ENCODE measurements at places on chromosomes 5 and 9.

DNA sequence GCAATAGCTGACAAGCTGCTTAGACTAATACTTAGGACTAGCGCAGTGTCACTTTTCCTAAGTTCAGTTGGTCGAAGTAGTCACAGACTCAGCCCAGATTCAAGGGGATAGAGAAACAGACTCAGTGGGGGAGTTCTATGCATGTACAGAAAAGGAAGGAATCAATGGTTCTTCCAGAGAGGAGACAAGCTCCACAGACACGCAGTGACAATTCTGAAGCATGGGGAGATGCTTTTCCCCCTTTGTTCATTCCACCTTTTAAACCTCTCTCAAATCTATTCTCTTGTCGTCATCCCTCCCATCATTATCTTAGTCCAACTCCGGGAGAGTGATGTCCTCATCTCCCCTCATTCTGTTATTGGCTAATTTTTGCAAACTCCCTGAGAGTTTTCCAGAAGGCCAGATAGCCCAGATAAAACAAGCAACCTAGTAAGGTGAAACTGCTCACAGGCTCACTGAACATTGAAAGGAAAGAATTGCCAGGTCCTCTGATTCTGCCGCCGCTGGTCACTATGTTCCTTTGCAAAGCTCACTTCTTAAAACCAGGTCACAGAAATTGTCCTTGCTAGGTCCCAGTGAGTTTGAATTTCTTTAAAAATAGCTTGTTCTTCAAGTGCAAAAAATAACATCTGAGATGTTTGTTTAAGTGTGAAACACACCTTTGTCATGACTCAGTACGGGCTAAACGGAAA is 13.4 kb upstream of the STRBP start:
- DNase-seq, result no peak

- DNase-seq, result no peak
Measured at GRCh38 chr5:51968756-51969155, 585.5 kb downstream of the ISL1 start.

DNA sequence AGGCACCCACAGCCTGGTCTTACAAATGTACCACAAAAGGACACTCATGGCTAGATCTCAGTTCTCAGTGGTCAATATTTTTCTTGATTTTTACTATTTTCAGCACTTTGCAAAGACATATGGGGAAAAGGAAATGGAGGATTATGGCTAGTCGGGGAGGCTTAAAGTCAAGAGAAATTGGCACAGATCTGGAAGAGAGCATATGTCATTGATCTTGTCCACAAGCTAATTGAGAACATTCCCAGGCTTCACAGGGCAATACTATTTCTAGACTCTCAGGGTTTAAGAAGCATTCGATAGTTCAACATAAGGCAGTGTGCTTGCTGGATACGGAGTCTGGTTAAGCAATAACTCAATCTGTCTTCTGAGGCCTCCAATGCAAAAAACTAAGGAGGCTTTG is 285.8 kb downstream of the ZNF608 start:
- no peak for DNase-seq

GRCh38 chr5:167555565-167556166 is 735.8 kb upstream of the WWC1 start:
- no peak for DNase-seq

- peak; percentile 68 for DNase-seq
Measured at GRCh38 chr5:54905942-54906537, 79.4 kb downstream of the ESM1 start.

GRCh38 chr9:121597698-121598166 is 53.7 kb upstream of the DAB2IP start:
- DNase-seq, result no peak

- no peak for DNase-seq
Measured at GRCh38 chr5:34657274-34657921, 1.3 kb downstream of the RAI14 start.

DNA sequence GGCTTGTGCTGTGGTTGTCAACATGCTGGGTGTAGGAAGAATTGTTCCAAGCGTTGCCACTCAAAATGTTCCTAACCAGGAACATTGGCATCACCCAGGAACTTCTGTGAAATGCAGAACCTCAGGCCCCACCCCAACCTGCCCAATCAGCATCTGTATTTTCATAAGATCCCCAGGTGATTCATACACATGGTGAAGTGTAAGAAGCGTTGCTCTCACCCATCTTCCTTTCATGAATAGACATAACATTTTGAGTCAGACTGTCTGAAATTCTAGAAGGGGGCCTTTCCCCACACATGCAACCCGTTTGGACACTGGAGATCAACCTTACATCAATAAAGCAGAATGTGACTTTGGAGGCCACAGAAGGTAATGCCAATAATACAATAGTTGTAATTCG is 9.3 kb upstream of the AFAP1L1 start:
- DNase-seq, result no peak

DNA sequence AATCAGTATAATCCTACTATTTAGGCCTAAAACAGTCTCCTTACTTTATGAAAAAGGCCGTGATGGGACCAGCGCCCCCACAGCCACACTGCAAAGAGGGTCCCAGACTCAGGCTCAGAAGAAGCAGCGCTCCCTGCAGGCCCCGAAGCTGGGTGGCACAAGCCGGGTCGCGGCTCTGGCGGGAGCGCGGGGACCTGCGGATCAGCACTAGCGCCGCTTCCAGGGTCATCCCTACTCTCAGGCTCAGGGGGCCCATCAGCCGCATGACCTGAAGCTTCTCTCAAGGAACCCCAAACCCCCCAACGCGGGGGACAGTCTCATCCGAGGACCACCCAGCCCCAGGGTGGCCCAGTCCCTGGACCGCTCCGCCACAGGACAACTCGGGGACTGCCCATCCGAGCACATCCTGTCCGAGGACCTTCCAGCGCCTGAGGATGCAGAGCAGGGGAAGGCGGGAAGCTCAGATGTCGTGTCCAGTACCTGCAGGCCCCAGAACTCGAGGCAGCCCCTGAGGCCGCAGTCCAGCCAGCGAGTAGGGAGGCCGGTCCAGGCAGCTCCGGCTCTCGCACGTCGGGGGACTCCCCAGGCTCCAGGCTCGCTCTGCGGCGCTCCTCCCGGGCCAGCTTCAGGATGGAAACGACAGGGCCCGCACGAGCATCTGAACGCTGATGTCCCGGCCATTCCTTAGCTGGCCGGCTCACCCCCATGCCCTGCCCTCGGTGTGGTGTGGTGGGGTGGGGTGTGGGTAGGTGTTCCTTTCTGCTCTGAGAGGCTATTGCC is 32.4 kb upstream of the CDK20 start:
- no peak for DNase-seq

- no peak for DNase-seq
Measured at GRCh38 chr9:93464395-93464794, 11.0 kb upstream of the FAM120AOS start.

DNA sequence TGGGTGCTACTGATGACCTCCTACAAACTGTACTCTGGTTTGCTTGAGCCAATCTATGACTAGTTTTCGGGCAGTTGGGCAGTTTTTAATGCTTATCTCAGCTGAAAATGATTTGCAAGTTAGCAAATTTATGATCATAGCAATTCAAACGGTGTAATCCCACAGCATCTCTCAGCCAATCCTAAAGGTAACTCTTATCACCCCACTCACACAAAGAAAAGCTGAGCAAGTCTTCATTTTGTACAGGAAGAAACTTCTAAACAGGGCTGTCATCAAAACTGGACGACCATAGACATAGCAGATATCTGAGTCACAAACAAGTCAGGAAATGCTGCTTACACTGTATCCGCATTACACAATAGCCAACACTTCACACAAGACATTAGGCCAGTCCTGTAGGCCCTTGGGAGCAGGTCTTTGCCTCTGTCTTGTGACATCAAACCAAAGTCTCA is 2.6 kb upstream of the ENC1 start:
- no peak for DNase-seq

- DNase-seq, result no peak
Measured at GRCh38 chr9:129968690-129969485, 74.1 kb downstream of the FNBP1 start.

DNA sequence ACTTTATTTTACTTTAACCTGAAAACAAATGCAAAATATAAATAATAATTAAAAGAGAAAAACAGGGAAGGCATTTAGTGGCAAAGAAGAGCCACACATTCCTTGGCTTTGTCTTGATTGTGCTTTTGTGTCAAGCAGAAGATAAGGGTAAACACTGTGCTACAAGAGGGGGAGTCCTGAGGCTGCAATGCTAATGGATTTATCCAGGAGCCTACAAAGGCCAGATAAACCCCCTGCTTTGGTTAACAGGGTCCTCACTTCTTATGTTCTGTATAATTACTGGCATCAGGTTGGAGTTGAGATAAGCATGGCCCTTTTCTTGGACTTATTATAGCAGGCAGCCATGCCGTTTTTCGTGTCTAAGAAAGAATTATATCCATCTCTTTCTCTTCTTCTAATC is 302.8 kb downstream of the EFNA5 start:
- DNase-seq, result no peak

DNA sequence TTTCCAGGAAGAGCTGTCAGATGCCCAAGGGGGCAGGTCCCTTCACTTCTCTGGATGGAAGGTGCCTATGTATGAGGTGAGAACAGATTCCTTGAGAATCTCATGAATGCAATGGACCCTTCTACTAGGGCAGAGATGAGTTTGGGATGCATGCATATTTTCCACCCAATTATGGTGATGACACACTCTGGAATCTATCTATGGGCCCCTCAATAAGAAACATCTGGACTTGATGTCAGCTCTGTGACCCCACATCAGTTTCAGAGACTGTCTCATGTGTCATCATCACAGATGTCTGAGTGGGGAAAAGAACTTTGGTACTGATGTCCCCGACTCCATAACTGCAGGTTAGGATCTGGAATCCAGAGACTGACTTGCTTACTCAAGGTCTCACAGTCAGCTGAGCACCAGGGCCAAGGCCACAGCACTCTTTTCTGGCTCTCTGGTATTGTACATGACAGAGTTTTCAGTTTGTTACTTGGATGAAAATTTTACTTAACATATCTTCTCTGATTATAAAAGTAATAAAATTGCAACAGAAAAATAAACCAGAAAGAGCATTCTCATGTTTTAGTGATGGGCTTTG is 177.0 kb downstream of the DCP2 start:
- DNase-seq, result no peak

DNA sequence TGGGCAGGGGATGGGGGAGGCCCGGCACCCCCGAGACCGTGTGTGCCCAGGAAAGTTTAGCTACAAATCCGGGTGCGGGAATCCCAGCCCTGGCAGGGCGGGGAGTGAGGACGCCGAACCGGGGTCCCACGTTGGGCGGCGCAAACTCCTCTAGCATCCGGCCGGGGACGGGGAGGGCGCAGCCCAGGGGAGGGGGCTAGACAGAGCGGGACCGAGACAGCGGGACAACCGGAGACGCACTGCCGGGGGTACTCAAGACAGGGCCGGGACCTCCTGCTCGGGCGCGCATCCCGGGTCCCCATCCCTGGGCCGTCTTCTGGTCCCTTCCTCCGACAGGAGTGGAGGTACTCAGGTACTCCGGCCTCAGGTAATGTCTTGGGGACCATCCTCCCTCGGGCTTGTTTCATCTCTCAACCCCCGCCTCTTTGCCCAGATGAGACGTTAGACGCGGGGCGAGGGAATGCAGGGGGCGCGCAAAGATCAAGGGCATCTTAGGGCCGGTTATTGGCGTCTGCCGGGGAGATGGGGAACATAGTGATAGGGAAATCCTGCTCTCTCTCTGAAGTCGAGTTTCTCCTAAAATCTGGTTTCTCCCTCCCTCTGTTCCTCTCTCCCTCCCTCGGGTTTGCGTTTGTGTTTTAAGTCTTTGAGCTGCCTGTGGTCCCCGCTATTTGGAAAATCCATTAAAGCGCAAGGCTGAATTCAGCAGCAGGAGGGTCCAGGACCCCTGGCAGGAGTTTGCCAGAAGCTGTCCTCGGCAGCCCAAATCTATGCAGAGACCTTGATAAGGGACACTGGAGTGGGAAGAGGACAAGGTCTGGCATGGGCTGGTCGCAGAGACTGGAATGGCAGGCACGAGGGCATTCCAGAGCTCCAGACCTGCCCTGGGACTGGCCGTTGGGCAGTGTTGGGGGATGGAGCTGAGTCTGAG is 815 bp downstream of the PDZD2 start:
- DNase-seq, result peak; percentile 6

DNA sequence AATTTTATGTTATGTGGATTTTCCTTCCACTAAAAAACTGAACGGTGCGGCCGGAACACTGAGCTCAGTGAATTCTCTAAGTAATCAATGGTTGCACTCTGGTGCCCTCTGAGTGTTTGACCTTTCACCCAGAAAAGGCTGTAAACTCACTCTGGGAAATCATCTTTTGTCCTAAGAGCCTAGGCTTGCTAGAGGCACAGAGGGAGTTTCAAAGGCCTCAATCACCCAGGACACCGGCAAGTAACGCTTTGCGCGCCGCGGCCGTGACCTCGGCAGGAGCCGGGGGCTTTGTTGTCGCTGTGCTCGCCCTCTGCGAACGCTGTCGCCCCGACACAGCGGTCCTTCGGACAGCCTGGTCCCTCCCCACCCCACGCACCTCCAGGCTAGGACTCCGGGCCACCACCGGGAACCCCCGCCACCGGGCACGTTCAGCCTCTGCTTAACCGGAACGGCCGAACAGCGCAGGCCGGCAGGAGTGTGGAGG is 703 bp downstream of the ISCA1 start:
- DNase-seq, result no peak

DNA sequence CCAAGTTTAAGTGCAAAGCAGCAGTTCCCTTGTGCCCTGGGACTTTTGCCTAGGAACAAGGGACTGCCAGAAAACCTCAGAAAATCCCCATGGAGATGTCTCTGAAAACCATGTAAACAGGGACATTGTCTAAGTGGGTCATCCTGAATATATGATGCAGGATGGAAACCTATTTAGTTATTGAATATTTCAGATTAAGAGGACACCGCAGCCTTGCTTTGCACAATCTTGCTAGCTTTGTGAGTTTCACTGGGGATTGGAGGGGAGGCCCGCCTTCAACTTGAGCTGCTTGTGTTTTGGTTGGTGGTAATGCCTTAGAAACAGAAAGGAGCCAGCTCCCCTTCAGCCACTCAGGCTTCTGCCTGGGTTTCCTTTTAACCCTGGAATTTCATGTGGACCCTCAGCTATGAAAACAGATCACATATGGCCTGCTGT is 112.8 kb downstream of the C9orf152 start:
- DNase-seq, result no peak

DNA sequence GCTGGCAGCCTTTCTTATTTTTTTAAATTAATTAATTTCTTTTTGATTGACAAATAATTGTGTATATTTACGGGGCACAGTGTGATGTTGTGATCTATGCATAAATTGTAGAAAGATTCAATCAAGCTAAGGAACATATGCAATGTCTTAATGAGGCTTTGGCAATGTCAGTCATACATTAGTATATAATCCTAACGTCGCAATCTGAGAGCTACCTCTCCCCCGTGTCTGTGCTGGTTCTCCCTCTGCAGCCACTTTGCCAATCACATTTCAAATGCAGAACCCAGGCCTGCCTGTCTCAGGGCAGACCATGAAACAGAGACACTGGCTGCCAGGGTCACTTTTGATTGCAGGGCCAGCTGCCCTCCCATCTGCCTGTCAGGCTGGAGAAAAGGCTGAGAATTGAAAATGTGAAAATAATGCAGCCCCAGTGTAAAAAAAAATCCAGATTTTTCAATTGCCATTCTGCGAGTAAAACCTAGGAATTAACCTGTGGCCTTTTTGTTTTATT is 56.3 kb downstream of the SLC24A2 start:
- DNase-seq, result no peak

Measured in activated T-cell treated with anti-CD3 and anti-CD28 coated beads, Interleukin-2, amount 50 U/mL, for 72 hours (primary cell).